ENCODE measurements at places on chromosomes 12 and 14.

DNA sequence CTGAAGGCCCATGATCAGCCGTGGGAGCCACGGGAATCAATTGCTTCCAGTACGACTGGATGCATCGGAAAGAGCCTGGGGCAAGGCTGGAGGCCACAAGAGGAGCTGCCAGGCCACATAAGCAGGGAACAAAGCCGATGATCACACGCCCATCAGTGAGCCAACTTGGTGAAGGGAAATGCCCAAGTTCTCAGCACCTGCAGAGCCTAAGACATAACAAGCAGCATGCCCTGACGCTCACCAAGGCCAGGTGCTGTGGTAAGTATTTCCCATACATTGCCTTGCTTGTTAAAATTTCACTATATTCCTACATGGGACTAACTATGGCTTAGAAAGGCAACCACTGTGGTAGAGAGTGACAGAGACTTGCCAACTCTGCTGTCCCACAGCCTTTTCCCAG is 555.9 kb downstream of the BCL11B start:
- no peak for DNase-seq

GRCh38 chr12:198705-199104 is 15.3 kb downstream of the SLC6A12 start:
- no peak for DNase-seq

DNA sequence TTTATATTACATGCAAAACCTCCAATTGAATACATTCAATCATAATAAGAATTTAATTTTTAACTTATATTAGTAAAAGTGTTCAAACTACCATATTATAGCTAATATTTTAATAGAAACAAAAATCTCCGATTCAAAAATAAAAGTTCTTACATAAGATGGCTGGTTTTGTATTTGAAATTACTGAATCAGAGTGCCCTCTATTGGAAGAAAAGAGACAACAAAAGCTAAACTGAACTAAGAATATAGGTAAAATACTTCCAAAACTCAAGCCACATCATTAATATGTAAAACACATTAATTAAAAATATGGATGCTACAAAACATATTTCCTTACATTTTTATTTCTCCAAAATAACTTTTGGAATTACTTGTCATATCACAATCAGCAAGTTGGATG is 120.3 kb downstream of the GARIN6 start:
- DNase-seq = no peak

DNA sequence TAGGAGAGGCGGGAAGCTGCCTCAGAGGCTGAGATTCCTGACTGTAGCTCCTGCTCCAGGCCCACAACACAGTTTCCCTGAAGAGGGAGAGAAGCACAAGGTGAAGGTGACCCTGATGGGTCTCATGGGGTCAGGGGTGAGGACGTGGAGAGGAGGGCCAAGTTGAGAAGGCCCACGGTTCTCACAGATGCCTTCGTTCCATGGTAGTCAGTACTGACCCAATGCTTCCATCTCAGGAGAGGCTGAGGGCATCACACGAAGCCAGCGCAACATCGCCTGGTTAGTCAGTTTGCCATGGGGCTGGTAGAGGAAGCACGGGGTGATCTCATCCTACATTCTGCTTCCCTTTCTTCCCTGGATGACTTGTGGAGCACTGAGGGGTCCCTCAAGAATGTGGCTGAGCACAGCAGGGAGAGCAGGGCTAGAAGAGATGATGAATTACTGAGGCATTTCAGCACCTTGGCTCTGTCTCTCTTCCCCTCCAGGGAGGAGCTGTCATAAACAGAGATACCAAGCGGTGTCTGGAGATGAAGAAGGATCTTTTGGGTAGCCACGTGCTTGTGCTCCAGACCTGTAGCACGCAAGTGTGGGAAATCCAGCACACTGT is 51.9 kb downstream of the GALNT8 start:
- DNase-seq = no peak

DNA sequence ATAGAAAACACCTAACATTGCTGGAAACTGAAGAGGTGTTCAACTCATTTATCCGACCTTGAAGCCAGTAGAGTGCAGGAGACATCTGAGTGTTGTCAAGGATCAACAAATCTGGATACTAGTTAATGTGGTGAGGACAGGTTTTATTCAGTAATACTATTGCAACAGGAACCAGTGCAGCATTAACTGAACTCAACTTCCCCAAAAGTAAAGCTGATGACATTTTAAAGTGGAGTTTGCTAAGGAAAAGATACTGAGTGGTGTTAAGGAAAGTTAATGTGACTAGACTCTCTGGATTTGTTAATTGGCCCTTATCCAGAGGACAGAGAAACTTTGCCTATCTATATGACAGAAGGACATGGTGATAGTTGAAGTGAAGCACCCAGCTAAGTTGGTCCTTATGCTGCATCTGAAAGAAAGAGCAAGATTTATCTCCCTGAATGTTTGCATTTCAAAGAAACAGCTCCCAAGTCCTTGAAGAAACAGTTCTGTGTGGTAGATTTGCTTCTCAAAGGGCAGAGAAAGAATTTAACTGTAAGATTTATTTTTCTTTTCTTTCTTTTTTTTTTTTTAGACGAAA is 1.2 kb upstream of the CLEC7A start:
- no peak for DNase-seq

DNA sequence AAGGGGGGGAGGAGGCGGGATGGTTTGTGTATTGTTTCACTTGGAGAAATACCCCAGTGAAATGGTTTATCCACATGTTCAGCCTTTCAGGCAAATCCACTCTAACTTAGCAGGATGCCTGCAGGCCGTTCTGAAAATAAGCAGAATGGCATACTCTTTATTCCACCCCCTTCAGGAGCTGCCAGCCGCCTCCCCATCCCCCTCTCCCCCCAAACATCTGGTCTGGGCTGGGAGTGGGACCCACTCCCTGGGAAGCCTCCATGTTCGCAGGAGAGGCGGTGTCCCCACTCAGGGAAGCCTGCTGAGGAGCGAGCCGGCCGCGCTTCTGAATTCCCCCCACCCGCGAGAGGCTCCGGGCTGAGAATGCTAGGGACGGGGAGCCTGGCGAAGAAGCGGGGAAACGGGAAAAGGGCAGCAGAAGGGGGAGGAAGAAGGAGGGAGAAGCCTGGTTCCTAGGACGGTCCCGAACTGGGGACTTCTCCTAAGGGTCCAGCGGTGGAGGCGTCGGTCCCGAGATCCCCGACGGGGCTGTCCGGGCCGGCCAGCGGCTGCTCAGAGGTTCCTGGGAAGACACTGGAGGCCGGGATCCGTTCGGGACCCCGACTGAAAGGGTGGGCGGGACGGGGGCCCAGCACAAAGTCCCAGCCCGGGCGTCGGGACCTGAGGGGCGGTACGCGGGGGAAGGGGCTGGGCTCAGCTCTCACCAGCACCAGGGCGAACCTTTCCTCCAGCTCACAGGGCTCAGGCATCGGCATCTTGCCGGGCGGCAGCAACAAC is 666 bp downstream of the FMNL3 start:
- DNase-seq = no peak

- no peak for DNase-seq
Measured at GRCh38 chr12:114238808-114239207, 167.1 kb downstream of the TBX5 start.

DNA sequence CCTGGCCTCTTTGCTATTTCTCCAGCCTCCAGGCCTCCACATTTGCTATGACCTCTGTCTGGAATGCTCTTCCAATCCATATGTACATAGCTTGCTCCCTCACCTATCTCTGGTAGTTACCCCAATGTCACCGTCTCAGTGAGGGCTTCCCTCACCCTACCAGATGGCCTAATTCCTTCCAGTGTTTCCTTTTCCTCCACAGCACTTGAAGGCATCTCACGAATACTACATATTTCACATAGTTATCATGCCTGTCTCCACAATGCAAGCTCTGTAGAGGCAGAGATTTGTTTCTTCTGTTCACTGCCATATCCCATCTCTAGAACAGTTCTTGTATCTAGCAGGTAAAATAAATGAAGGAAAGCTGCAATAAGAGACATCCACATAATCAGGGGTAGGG is 21.3 kb upstream of the HSP90B1 start:
- DNase-seq = no peak

DNA sequence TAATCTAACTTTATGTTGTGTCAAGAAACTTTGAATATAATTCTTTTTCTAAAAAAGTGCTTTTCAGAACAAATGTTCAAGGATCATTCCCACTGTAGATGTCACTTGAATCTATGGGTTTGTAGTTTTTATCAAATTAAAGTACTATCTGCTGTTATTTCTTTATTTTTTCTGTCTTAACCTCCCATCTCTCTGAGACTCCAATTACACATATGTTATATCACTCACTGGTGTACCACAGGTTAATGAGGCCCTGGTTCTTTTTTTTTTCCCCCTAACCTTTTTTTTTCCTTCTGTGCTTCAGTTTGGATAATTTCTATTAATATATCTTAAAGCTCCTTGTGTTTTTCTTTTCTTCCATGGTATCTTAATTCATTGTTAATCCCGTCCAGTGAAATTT is 279.9 kb upstream of the RGS6 start:
- no peak for DNase-seq

DNA sequence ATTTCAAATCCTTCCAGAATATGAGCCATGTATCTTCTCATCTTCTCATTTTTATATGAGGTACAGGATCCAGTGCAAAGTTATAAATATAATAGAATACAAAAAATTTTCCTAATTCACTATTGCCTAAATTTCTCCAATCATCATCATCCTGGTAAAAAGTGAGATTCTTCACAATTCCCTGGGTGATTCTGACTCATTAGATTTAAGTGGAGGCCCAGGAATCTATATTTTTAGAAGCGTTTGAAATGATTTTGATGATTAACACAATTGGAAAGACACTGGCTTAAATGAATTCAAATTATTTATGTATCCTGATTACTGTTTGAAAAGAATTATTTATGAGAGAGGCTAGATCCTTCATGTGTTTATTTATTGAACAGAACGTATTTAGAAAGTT is 380.3 kb upstream of the PDE3A start:
- DNase-seq = no peak

DNA sequence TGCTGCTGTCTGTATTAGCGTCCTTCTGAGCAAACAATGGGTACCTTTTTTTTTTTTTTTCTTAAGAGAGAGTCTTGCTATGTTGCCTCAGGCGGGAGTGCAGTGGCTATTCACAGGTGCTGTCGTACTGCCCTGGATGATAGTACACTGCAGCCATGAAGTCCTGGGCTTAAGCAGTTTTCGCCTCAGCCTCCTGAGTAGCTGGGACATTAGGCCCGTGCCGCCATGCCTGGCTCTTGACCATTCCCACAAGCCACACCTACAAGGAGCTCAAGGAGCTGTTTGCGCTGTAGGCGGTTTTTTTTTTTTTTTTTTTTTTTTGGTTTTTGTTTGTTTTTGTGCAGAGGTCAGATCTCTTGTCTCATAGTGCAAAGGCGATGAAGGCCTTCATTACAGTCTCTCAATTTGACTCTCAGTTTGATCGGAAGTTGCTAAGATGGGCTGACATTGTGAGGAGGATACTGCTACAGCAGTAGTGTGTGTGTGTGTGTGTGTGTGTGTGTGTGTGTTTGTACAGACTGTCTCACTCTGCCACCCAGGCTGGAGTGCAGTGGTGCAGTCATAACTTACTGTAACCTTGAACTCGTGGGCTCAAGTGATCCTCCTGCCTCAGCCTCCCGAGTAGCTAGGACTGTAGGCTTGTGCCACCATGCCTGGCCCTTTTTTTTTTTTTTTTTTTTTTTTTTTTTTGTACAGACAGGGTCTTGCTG is 34.2 kb downstream of the TRAF3 start:
- no peak for DNase-seq

DNA sequence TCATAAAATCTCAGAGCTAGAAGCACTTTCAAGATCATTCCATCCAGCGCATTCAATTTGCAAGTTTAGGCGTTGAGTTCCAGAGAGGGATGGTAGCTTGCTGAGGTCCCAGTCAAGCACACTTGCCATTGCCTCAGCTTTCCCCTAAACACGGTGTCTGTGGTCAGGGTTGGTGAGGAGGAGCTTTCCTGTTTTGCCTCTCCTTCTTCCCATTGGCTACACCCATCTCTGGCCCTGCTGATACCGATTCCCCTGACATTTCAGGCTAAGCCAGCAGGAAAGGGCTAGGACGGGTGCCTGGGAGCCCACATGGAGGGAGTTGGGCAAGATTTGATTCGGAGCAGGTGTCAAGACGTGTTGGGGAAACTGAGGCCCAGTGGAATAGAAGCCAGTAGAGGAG is 9.1 kb downstream of the NFATC4 start:
- DNase-seq = no peak

GRCh38 chr12:76480796-76481195 is 78.8 kb downstream of the OSBPL8 start:
- DNase-seq = no peak

DNA sequence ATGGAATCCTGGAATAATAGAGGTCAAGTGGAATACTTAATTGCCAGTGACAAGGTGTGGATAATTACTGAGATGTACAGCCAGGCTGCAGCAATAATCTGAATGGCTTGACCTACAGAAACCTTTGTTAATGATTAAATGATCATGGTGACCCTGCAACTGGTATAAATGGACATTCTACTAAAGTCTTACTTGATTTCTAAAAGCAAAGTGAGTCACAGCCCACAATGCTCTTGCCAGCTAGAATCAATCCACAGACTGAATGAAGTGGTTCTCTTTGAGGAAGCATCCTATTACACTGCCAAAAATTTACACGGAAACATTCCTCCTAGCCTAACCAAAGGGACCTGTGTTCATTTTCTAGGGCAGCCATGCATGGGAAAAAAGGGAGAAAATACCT is 518.5 kb downstream of the SOX5 start:
- DNase-seq = no peak

DNA sequence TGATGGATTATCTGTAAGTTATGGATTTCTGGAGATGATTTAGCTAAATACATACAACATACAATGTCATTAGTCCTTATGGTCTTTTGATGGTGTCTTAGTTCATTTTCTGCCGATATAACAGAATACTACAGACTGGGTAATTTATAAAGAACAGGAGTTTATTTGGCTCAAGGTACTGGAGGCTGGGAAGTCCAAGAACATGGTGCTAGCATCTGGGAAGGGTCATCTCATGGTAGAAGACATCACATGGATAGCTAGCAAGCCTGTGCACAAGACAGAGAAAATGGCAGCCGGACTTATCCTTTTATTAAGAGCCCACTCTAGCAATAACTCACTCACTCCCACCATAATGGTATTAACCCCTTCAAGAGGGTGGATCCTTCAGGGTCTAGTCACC is 24.2 kb downstream of the KLHL28 start:
- DNase-seq = no peak

GRCh38 chr12:98821866-98822265 is 176.8 kb downstream of the APAF1 start:
- no peak for DNase-seq

DNA sequence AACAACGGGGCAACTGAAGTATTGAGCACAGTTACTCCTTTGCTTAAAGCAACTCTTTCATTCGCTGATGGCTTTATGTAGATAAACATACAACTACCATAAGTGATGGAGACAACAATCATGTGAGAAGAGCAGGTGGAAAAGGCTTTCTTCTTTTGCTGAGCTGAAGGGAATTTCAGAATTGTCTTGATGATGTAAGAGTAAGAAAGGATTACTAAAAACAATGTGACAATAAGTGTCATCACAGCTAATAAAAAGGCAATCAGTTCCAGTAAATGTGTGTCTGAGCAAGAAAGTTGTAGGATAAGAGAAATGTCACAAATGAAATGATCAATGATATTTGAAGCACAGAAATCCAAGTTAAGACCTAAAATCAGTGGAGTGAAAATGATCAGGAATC is 647 bp downstream of the OR6C70 start:
- DNase-seq = no peak

- no peak for DNase-seq
Measured at GRCh38 chr14:71089971-71090370, 182.7 kb downstream of the PCNX1 start.

- no peak for DNase-seq
Measured at GRCh38 chr12:49959685-49960473, 1.8 kb upstream of the AQP5 start.
